ENCODE measurements at places on chromosomes 1 and 21.

DNA sequence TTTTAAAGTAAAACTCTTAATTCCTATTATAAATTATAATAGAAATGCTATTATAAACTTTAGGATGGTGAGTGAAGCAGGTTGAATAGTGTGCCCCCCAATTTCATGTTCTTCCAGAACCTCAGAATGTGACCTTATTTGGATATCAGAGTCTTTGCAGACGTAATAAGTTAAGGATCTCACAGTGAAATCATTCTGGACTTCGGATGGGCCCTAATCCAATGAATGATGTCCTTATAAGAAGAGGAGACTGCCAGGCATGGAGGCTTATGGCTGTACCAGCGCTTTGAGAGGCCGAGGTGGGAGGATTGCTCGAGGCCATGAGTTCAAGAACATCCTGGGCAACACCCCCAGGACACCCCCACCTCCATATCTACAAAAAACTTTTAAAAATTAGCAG lies 9.4 kb upstream of the MT1HL1 start:
- no peak for DNase-seq

- DNase-seq = no peak
These were observed 95.9 kb downstream of the USP25 start for GRCh38 chr21:15825700-15826099.

DNA sequence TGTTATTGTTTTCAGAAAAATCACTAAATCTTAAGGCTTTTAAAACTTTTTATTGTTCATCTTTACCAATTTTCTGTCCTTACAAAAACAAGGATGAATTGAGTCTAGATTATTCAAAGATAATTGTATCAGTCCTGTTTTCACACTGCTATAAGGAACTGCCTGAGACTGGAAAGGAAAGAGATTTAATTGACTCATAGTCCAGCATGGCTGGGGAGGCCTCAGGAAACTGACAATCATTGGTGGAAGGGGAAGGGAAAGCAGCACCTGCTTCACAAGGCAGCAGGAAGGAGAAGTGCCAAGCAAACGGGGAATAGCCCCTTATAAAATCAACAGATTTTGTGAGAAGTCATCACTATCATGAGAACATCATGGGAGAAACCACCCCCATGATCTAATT lies 455.6 kb upstream of the ZP4 start:
- DNase-seq = no peak

DNA sequence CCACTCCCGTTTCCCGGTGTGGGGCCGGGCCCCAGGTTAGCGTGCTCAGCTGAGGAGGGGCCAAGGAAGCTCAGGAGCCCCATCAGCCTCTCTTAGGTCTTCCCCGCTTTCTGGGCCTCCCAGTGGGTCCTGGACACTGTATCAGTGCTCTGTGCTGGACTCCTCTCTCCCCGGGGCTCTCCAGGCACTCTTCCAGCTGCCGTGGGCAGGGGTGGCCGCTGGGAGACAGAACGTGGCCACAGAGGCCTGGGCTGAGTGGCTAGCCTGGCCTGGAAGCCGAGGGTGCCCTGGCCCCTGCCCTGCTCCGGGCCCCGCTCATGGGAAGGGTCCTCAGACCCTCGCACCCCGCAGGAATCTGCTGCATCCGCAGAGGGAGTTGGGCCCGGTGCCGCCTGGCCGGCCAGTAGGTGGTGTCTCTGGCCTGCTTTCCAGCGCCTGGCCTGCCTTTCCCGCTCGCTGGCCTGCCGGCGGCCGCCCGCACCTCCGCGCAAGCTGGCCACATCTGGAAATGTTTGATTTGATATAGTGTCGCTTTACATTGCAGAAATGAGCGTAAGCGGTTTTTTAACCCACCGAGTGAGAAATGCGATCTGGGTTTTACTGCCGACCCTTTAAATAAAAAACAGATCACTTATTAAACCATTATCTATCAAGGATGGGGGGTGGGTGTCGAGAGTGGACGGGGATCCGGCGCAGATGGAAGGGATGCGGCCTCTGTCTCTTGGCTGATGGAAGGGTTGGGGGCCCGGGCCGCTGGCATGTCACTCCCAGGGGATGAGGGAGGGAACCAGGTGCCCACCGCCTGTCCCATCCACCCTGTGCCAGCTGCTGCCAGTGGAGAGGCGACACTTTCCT lies 74.4 kb upstream of the TTC34 start:
- no peak for DNase-seq

GRCh38 chr1:111851552-111851951 lies 95.9 kb downstream of the DDX20 start:
- DNase-seq = no peak

- DNase-seq = peak; percentile 81
These were observed 21.6 kb upstream of the C1orf159 start for GRCh38 chr1:1137256-1138045.

- no peak for DNase-seq
These were observed 65.5 kb downstream of the NID1 start for GRCh38 chr1:235999259-235999925.

DNA sequence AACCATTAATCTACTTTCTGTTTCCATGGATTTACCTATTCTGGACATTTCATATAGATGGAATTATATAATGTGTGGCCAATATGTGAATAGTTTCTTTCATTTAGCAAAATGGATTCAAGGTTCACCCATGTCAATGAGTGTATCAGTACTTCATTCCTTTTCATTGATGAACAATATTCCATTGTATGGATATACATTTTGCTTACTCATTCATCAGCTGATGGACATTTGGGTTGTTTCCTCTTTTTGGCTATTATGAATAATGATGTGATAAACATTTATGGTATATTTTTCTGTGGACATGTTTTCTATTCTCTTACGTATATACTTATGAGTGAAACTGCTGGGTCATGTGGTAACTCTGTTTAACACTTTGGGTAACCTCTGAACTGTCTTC lies 97.8 kb downstream of the SCMH1 start:
- DNase-seq = no peak
